ENCODE measurements at places on chromosomes 7 and 10.

GRCh38 chr7:4084271-4084670 lies 597.8 kb upstream of the FOXK1 start:
- no peak for DNase-seq

- no peak for DNase-seq
These were observed 51.1 kb downstream of the CPEB3 start for GRCh38 chr10:92239600-92240288.

DNA sequence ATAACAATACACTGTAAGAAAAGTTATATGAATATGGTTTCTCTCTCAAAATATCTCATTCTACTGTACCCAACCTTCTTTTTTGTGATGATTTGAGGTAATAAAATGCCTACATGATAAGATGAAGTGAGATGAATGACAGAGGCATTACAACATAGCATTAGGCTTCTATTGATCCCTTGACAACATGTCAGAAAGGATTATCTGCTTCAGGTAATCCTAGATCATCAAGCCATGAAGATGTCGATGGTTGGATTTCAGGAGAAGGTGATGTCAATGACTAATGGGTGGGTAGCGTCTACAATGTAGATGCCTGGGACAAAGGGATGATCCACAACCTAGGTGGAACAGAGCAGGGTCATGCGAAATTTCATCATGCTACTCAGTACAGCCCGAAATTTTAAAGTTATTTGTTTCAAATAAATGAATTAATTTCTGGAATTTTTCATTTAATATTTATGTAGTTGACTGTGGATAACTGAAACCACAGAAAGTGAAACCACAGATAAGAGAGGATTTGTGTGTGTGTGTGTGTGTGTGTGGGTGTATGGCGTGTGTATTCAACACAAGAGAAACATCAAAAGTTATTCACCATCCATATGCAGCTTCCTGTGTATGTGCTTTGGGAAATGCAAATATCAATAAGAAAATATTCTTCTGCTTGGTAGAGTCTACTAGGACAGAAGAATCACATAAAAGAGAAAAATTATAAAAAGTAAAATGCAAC lies 77.0 kb downstream of the MAGI2 start:
- DNase-seq, result no peak

GRCh38 chr10:95026461-95026860 lies 42.8 kb downstream of the CYP2C8 start:
- DNase-seq, result no peak

DNA sequence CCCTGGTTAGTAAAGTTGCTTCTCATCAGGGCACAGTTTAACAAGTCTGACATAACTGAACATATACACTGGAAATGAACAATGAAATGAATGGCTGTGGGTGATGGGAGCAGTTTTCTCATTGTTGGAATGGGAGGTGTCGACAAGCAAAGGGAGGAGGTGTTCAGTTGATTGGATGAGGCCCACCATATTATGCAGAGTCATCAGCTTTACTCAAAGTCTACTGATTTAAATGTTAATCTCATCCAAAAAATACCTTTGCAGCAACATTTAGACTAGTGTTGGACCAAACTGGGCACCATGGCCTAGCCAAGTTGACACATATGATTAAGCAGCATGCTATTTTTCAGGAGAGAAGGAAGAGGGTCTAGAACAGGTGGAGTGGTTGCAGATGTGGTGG lies 201.7 kb downstream of the RAMP3 start:
- DNase-seq, result no peak

- DNase-seq, result no peak
These were observed 42.2 kb downstream of the POLL start for GRCh38 chr10:101545898-101546297.

GRCh38 chr10:101304316-101304715 lies 49.6 kb upstream of the BTRC start:
- DNase-seq, result no peak

All from cortex of kidney (tissue), 1 donor.